Fibroblast of lung (primary cell): ENCODE measurements at places on chromosomes 7 and 10.

- DNase-seq, result no peak
These were observed 32.0 kb downstream of the KDM7A start for GRCh38 chr7:140144821-140145220.

GRCh38 chr10:85528318-85528652, 838.3 kb downstream of the GRID1 start:
- no peak for DNase-seq

DNA sequence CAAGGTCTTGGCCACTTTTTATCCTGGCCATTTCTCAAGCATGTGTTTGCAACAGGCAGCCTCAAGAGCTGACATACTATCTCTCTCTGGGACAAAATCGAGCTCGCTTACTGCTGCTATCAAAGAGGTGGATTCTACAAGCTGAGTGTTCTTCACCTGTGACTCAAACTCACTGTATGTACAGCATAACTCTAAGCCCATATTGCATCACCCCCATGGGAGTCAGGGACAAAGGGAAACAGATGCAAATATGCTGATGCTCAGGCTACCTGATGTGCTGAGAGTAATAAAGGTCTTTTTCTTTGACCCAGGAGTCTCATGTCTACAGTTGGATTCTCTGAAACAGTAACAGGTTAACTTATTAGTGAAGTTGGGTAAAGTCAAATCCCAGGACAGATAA, 45.2 kb downstream of the PCLO start:
- DNase-seq, result no peak

- no peak for DNase-seq
These were observed 74.8 kb upstream of the NEBL start for GRCh38 chr10:20971901-20972300.

DNA sequence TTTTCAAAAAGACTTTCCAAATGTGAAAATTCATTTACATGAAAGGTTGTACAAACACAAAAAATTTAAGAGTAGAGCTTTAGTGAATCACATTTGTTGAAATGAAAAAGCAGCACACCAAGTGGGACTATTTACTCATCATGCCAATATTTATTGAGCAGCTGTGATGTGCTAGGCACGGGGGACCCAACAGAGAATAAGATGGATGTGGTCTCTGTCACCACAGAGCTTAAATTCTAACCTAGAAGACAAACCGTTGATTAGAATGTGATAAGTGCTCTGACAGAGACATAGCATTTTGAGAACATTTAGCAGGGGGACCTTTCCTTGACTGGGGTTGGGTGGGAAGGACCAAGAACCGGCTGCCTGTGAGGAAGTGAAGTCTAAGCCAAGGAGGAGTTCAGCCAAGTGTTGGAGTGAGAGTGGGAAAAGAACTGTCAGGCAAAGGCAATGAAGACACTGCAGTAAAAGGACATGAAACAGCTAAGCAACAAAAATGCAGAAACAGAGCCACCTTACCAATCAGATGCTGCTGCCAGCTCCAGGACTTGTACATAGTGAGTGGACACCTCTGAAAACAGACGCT, 19.1 kb downstream of the ADAM12 start:
- no peak for DNase-seq

DNA sequence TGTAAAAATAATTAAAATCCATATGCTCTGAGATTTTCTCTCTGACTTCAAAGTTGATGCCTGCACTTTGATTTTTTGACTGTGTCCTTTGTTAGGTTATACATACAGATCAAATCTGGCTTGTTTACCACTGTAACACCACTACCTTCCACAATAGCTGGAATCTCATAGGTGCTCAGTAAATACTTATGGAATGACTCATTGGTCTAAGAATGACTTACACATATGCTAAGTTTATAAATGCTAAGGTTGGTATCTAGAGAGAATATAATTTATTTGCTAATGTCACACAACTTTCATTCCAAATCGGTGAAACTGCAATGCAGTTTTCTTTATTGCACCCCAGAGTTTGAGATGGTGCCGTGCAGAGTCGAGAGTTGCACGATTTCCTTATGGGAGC, 578.5 kb downstream of the SH2D4B start:
- no peak for DNase-seq

GRCh38 chr7:157690058-157690832, 353.4 kb downstream of the DNAJB6 start:
- DNase-seq, result peak; percentile 69

GRCh38 chr10:62130948-62131347, 137.7 kb downstream of the RTKN2 start:
- DNase-seq, result peak; percentile 95

- no peak for DNase-seq
These were observed 64.4 kb upstream of the RSBN1L start for GRCh38 chr7:77631820-77632219.

DNA sequence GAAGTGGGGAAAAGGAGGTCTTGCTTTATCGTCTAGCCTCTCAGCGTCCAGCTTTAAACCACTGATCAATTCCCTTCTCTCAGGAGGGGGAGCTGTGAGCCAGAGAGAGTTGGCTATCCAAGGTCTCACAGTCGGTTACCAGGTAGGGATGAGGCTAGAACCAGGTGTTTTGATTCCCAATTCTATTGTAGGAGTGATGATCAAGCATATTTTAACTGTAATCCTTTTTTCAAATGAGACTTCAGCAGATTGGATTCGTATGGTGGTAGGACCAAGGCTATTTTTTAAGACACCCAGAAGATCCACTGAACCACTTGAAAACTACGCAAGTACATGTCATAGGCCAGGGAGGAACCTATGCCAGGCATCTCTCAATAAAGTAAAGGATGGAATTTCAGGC, 8.4 kb downstream of the MINDY4 start:
- DNase-seq, result no peak

DNA sequence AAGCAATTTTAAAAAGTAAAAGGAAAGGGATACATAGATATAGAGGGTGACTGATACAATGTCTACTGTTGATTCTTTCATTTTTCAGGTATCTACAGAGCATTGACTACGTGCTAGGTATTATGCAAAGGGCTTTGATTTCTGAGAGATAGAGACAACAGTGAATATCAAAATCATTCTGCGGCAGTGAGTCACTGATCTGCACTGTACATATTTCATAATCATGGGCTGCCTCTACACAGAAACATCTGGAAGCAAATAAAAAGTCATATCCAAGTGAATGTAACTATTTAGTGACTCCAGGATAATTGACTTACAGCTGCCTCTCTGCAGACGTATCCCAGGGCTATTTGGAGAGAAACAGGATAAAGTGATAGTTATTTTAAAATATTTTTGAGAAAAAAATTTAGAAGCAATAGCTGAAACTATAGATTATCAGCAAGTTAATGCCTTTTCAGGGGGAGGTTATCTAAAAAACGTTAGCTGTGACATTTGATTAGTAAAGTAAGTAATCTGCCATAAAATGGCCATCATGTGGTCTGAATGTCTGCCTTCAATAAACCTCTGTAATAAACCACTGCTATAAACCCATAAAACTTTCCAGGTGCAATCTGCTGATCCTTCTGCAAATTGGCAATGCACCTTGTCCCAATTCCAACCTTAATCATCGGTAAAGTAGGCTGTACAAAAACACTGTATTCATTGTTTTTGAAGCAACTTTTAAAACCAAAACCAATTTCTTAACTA, 43.7 kb downstream of the CPXM2 start:
- no peak for DNase-seq
